ENCODE measurements at places on chromosomes 11 and 22.

- DNase-seq = peak; percentile 59
Observed at GRCh38 chr11:72430741-72431570, 3.4 kb downstream of the CLPB start.

DNA sequence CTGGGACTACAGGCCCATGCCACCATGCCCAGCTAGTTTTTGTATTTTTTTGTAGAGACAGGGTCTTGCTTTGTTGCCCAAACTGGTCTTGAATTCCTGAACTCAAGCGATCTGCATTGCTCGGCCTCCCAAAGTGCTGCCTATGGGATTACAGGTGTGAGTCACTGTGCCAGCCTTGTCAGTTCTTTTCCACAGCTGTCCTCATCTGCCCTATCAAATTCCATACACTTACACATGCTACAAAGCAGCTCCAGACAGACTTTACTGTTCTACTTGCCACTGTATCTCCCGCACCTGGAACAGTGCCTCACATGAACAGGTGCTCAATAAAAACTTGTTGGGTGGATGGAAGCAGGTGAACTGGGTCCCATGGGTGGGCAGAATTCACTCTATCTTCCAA, 8.2 kb downstream of the STX5 start:
- no peak for DNase-seq

GRCh38 chr11:9320047-9320446, 5.7 kb upstream of the TMEM41B start:
- no peak for DNase-seq

- no peak for DNase-seq
Observed at GRCh38 chr11:74347381-74347780, 35.9 kb upstream of the P4HA3 start.

DNA sequence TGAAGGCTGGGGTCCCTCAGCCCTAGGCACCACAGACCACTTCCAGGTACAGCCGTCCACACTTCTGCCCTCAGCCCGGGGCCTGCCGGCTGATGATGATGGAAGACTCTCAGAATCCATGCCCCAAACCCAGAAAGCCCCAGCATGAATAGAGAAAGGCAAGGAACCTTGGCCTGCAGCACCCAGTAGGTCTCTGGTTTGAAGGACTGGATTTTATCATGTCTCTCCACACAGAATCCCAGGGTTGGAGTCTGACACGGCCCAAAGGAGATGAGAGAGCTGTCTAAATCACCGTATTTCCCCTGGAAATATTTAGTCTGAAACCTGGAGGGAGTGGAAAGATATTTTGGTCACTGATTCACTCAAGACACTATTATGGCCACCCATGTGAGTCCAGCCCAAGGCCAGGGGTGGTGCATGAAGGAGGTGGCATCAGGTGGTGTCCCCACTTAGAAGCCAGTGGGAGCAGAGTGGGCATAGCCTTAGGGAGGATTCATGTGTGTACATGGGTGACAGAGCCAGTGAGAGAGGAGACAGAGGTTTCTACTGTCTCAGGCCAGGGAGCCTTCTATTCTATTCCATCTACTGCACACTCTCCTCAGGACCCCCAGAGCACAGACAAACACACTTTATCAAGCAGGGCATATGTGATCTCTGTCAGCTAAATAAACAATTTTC, 14.0 kb downstream of the TOP3B start:
- no peak for DNase-seq

GRCh38 chr22:29719899-29720645, at the start of gene CABP7:
Gene CABP7 (plus strand): TSS chr22:29720003. CDS start chr22:29720425, 422 bp downstream.
- DNase-seq = no peak

DNA sequence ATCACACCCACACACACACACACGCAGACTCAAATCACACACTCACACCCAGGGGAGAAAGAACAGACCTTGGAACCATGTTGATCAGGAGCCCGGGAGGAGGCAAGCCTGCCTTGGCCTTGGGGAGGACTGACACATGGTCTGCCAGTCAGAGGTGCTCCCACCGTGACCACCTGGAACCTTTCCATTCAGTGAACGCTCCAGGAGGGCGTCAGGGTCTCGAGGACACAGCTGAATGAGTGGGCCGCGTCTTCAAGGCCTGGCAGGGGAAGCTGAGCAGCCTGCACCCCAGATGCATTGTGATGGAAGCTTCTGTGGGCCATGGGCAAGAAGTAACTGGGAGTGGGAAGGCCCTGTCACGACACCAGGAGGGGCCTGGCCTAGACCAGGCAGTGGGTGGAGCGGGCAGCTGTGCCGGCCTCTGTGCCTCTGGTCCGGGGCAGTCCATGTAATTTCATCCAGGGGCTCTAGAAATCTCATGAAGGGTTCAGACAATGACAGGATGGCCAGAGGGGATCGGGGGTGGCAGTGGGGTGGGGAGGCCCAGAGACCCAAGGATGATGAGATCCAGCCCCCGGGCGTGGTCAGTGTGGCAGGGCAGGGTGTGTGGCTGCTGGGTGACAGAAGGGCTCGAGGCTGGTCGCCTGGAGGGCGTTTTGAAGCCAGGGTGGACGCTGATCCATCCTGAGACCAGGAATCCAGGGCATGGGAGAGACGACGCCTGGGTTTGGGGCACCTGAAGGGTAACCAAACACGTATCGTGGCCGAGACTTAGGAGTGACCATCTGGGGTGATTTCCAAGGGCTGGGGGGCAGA, 53.7 kb downstream of the IGF2 start:
- DNase-seq = no peak
